Stimulated activated naive CD8-positive, alpha-beta T cell treated with anti-CD3 and anti-CD28 coated beads, Interleukin-15, amount 100 ng/mL, for 72 hours (primary cell): ENCODE measurements at places on chromosomes 5 and 9.
A peak's percentile ranks its signal among the peaks of the same experiment; 100 is the strongest.

- DNase-seq, result no peak
Measured at GRCh38 chr5:147935032-147935431, 28.7 kb upstream of the C5orf46 start.

GRCh38 chr9:134730011-134730760 lies 88.6 kb downstream of the COL5A1 start:
- DNase-seq, result no peak

DNA sequence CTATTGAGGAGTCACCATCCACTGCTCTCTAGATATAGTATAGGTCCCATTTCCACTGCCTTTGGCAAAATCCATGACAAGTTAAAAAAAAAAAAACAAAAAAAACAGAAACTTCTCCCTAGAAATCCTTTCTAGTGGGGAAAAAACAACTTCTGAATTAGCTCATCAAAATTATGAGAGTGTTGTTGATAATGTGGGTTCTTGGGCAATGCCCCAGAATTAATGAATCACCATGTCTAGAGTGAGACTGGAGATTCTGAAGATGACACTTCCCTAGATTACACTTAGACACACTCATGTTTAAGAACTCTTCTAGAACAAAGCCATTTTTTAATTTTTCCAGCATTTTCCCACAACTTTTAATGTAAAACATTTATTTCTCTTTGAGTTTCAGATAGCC lies 728.0 kb upstream of the C9orf72 start:
- DNase-seq, result no peak

GRCh38 chr5:124519396-124519795 lies 227.0 kb downstream of the ZNF608 start:
- no peak for DNase-seq

GRCh38 chr9:108553111-108553635 lies 302.6 kb downstream of the ACTL7B start:
- DNase-seq, result no peak

DNA sequence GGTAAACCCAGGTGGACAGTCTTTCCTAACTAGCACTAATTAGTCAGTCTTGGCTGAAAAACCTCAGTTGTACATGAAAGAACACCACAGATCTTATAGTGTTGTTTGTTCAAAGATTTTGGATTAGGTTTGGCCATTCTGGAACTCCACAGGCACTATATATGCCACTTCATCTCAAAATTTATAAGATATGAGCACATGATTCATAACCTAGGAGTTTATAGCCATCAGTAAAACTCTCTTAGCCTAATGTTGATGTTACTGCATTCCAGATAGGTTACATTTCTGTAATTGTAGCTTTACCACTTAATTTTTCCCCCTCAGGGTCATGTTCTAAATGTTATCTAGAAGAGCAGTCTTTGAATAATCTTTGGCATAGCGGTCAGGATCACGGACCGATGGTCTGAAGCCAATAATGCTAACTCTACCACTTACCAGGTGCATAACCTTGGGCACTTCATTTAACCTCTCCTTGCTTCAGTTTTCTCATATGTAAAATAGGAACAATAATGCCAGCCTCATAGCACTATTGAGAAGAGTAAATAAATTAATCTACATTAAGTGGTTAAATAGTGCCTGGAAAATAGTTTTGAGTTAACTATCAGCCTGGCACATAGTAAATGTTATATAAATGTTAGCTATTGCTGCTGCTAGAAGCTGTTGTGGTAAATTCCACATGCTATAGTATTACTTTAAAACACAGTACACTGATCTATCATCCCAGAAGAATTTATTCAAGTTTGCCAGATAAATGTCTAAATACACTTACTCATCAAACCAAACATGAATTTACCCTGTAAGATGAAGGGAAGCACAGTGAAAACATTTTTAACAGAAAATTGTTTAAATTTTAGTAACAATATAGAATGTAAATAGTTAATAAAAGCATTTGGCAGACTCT lies 743.9 kb downstream of the NR2F1-AS1 start:
- DNase-seq, result no peak

DNA sequence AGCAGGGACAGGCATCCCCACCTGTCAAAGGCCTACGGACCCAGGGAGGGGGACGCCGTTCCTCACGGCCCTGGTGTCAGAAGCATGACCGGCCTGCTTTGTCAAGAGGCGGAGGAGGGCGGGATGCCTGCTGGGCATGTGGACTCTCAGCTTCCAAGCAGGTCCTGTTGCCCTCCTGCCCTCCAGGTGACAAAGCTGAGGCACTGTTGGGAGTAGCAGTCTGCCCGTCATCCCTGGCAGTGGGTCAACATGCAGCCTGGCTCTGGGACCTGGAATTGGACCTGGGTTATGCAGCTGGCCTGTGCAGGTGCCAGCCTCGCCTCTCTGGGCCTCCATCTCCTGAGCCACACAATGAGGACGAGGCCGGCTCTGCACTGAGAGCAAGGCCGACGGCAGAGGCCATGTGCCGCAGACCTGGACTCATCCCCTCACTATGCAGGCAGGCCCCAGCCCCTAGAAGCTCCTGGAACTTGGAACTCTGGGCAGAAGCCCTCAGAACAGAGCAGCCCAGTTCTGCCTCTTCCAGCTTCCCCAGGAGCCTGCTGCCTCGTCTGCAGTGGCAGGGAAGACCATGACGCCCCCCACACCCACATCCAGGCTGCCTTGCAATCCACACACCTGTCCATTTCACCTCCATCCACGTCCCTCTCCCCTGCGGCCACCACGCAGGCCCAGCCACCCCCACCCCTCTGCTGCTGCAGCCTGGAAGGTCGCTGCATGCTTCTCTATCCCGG lies 20.8 kb upstream of the FCN1 start:
- DNase-seq, result no peak

DNA sequence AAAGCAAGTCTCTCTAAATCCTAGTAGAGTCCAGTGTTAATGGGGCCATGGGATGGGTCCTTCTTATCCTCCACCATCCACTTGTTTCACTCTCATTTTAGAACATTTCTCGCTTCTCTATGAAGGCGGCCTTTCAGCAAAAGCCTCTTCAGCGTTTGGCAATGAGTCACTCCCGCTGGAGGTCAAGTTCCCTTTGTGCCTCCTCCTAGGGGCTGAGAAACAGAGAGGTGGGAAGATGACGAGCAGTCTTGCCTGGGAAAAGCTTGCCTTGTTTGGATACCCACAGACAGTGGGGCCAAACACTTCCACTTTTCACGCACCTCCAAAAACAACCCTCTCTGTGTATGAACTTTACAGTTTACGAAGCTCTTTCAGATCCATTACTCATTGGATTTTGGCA lies 168.8 kb downstream of the GABBR2 start:
- DNase-seq, result no peak

DNA sequence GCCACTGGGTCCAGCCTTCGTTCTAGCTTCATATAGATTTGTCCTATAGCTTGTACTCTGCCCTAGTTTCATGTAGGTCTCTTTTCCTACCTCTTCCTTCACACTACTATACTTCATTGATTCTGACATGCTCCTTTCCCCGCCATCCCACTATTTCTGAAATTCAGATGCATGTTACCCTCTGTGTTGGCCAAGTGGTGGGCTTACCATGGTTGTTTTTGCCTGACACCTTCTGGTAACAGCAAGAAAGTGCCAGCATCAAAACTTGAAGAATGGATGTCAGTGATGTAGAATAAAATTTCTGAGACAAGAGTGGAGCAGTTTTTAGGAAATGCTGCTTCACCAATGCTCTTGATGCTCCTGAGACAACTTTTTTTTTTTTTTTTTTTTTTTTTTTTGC lies 19.5 kb upstream of the SERINC5 start:
- peak; percentile 15 for DNase-seq

- no peak for DNase-seq
Measured at GRCh38 chr5:120532835-120533234, 68.7 kb downstream of the PRR16 start.

GRCh38 chr5:109992264-109992915 lies 302.7 kb downstream of the MAN2A1 start:
- no peak for DNase-seq

DNA sequence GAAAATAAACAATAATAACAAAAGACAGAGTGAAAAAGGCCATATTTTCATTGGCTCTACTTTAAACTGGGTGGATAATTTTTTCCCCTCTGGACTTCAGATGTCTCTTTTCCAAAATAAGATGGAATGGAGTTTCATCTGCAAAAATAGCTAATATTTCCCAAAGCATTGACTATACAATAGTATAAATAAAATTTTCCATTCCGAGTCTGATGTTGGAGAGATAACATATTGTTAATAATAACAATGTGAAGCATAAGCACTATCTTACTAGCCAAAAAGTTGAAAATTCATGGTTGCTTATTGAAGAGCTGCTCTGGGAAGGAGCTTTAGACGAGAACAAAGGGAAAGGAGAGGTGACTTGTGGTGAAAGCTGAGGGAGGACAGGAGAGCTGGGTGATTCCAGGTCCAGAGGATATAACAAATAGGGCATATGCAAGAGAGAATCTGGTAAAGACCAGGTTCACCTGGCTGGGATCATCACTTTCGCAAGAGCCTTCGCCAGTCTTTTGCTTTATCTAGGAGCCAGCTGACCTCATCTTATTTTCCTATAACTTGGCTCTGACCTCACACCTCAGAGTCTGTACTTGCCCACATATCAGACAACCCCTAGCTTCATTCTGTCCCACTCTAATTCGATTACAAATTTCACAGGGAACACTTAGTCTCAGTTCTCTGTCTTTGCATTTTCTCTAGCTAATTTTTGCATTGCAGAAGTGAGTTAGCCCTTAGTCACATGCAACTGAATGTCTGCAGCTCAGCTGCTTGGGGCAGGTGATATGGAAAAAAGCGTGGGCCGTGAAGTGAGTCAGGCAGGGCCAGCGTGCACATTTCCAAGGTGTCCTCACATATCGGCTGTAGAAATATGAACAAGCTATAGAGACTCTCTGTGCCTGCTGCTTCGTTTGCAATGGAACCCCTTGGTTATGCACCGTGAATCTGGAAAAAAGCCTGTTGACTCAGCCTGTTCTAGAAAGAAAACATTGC lies 7.6 kb upstream of the ZNF474 start:
- no peak for DNase-seq

GRCh38 chr9:135901826-135902225 lies 5.5 kb downstream of the CAMSAP1 start:
- no peak for DNase-seq

GRCh38 chr5:142006363-142007236 lies 6.2 kb downstream of the GNPDA1 start:
- peak; percentile 63 for DNase-seq

DNA sequence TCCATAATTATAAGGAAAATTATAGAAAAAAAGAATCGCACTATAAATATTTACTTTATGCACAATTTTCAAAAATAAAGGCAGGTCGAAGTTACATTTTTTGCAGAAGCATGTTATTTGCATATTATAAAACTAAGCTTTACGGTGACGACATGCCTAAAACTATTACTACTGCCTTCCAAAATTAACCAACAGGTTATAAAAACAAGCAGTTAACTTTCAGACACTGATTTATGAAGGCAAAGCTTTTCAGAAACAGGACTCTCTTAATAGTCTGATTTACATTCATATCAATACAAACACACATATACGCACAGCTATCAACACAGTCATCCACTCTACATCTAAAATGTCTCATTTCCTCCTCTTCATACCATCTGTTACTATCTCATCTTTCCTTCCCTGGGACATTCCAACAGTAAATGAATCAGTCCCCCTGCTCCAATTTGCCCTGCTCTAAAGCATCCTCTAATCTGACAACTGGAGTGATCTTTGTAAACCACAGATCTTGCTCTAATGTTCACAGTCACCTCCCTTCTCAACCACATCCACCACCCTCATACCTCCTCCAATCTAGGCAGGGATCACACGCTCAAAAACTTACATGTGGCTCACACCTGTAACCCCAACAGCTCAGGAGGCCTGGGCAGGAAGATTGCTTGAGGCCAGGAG lies 21.6 kb downstream of the FBXW11 start:
- peak; percentile 60 for DNase-seq

GRCh38 chr5:59342181-59342580 lies 551.3 kb downstream of the PDE4D start:
- DNase-seq, result no peak

GRCh38 chr5:99320436-99320835 lies 391.6 kb upstream of the CHD1 start:
- DNase-seq, result no peak

DNA sequence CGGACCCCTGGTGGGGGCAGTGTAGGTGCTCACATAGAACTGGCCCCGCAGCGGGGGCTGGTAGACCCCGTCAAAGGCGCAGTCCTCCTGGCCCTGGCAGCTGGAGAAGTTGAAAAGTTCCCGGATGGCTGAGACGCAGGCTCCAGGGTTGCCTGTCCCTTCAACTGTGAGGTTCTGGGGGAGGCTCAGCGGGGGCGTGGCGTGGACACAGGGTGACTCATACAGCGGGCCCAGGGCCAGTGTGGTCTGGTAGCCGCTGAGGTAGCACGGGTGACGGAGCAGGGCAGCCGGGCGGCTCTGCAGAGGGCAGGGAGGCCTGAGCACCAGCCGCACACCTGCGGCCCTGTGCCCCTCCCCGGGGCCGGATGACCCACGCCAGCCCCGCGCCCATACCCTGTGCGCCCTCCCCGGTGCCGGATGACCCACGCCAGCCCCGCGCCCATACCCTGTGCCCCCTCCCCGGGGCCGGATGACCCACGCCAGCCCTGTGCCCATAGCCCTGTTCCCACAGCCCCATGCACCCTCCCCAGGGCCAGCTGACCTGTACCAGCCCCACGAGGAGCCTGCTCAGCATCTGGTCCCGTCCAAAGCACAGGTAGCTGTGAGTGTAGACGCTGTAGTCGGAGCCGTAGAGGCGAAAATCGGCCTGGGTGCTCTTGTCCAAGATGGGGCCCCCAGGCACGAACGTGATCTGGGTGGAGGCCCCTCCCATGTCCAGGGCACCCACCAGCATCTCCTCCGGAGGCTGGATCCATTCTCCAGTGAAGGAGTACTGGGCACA lies 5.0 kb downstream of the ENTPD8 start:
- no peak for DNase-seq

- no peak for DNase-seq
Measured at GRCh38 chr9:77910194-77910621, 121.4 kb downstream of the GNAQ start.

GRCh38 chr5:168683247-168683926 lies 104.2 kb upstream of the PANK3 start:
- DNase-seq, result peak; percentile 19

GRCh38 chr9:61673247-61673646 lies 483.4 kb downstream of the SPATA31A7 start:
- no peak for DNase-seq

DNA sequence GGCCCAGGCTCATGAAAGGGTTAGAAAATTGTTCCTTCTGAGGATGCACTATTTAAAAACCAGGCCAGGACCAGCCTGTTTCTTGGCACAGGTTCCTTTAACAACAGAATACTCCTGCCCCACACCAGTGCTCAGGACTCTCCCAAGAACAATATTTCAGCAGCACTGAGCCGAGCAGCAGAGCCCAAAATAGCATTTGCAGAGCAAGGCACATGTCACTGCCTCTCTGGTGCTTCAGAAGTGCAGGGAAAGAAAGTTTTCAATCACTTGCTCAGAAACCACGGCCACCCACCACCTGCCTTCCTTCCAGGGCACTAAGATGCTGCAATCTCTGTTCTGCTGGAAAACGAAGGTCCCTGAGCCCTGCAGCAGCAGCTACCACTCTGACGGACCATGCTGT lies 77.6 kb downstream of the SIL1 start:
- no peak for DNase-seq

GRCh38 chr9:108621991-108622855 lies 233.6 kb downstream of the ACTL7B start:
- no peak for DNase-seq

GRCh38 chr5:167546270-167546669 lies 745.2 kb upstream of the WWC1 start:
- no peak for DNase-seq

- DNase-seq, result no peak
Measured at GRCh38 chr5:168011096-168011495, 280.3 kb upstream of the WWC1 start.

- no peak for DNase-seq
Measured at GRCh38 chr9:127873886-127874285, 3.6 kb downstream of the AK1 start.
